ENCODE measurements at places on chromosomes 5 and 9.

GRCh38 chr9:125556046-125556721 is 150.8 kb downstream of the MAPKAP1 start:
- DNase-seq = no peak

GRCh38 chr5:38598296-38598993 is 42.0 kb upstream of the LIFR start:
- DNase-seq = no peak

GRCh38 chr9:87137718-87138117 is 190.4 kb upstream of the GAS1 start:
- no peak for DNase-seq

DNA sequence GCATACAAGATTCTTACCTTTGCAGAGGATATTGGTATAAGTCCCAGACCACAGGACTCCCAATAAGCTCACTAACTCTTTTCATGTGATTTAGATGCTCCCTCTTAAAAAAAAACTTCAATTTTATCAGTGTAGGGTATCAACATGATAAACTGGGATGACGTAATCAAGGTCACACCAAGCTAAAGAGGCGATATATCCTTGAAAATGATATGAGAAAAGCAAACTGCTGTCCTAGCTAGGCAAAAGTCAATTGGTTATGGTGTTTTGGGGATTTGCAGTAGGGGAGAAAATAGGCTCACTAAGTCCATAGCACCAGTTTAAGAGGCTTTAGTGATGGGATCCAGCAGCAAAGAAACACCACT is 354.4 kb downstream of the DIRAS2 start:
- DNase-seq = no peak

- DNase-seq = no peak
These were observed 232.2 kb downstream of the DENND1A start for GRCh38 chr9:123697686-123698085.

DNA sequence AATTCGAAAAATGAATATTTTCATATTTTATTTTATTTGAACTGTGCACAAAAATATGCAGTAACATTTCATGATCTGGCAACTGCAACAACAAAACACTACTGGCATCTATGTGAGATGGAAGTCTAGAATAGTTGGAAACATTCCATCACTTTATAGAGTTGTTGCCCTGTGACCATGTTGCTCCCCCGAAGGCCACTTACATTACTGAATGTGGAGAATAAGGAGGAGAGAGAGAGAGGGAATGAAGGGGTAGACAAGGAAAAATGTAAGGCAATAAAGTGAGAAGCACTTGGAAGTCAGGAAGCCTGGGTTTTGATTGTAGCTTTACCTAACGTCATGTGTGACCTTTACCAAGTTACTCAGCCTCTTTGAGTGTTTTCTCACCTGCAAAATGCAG is 437.2 kb upstream of the EDIL3 start:
- no peak for DNase-seq

DNA sequence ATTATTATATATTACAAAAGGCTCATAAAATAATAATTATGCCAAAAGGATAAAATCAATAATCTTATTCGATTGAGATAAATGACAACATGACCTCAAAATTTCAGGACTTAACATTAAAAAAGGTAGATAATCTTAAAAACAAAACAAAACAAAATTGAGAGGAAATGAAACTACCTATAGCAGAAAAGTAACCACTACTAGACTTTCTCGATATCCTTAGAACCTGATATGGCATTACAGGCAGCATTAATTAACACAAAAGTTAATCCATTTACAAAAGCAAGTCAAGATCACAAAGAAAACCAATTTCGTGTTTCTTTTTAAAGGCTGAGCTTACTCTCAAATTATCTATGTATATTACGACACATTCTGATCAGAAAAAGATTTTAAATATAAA is 29.9 kb downstream of the TMEM161B start:
- no peak for DNase-seq

GRCh38 chr9:113205432-113205831 is 15.6 kb downstream of the FKBP15 start:
- no peak for DNase-seq

DNA sequence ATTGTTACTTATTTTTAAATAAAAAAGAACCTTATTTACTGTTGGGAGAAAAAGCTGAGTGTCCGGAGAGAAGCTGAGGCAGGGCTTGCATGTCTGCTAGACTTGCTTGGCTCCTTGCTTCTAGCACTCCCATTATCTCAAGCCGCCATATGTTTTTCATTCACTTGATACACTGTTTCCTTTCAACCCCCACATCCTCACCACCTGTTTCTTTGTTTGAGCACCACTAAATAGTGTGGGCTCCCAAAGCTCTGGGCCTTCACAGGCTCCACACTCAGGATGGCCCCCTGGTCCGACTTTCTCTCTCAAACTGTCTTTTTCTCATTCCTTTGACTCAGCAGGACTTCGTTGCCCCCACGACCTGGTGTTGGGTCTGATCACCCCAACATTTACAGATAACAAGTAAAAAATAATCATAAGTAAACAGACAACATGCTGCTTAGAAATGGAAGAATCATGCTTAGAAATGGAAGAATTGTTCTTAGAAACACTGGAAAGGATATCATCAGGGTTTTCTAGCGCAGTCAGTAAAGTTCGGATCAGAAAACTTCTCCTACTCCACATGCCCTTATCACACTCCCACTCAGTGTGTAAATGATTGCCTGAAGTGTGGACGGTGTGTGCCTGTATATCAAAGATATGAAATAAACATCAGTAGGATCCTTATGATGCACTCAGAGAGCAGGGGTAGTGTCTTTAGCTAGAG is 58.5 kb downstream of the APTX start:
- DNase-seq = no peak

Measured in AG09319 (cell line).